NCI-H1930 (cell line): ENCODE measurements at places on chromosomes 16 and 17.

- no peak for DNase-seq
Measured at GRCh38 chr17:51154176-51154575, 817 bp downstream of the NME1 start.

- DNase-seq = no peak
Measured at GRCh38 chr17:8292639-8293395, 2.4 kb downstream of the SLC25A35 start.

DNA sequence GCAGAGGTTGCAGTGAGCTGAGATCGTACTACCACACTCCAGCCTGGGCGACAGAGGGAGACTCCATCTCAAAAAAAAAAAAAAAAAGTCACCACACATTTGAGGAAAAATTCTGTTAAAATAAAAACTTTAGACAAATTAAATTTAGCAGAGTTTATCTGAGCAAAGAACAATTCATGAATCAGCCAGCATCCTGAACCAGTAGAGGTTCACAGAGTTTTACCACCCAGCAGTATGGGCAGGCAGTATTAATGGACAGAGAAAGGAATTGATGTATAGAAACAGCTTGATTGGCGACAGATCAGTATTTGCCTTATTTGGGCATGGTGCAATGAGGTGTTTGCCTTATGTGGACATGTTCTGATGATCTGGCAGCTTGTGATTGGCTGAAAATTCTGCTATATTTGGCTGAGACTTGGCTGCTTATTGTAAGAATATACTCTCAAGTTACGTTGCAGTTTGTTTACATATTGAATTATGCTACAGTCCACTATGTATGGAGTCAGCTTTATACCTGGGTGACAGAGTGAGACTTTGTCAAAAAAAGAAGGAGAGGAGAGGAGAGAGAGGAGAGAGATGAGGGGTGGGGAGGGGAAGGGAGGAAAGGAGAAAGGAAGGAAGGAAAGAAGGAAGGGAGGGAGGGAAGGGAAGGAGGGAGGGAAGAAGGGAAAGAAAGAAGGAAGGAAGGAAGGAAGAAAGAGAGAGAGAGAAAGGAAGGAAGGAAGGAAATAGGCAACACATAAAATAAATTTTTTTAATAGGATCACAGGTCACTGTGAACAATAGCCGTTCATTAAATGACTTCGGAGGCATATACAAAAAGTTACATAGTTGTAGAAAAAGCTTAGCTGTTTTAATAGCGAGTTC lies 14.6 kb downstream of the ABCC3 start:
- DNase-seq = no peak

DNA sequence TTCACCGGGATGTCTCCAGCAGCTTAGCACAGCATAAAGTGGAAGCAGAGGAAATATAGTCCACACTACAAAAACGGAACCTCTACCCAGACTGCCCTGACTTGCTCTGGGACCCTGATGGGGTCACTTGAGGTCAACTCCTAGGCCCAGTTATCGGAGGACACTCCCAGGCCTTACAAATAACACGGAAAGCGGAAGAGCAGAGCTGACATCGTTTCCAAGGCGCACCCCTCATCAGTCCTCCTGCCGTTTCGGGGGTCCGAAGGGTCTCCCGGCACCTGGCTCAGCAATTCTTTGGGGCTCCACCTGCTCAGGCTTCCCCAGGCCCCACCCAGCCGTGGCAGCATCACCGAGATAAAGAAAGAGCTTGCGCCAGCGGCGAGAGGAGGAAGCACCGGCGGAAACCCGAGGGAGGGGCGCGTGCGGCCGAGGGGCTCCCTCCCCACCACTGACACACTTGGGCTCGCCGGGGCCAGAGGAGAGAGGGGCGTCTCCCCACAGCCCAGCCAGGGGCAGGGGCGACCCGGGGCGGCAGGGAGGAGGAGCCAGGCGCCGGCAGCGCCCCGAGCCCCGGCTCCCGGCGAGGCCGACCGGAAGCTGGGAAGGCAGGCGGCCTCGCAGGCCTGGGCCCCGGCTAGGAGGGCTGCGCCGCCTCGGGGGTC lies 727 bp downstream of the CORO7 start:
- no peak for DNase-seq

DNA sequence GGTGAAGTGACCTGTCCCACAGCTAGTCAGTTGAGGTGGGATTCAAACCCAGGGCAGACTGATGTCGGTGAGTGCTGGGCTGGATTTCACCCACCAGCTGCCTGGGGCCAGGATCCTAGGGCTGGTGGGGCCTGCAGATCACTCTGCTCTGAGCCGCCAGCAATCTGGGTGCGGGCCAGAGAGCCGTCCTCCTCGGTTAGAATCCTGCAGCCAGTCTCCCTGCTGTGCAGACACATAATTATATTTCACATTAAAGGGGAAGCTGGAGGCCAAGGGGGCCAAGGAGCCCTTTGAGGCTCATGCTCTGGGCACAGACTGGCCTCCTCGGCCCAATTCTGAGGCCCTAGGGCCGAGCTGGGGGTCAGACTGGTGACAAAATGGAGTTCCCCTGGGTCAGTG lies 996 bp upstream of the KCNJ12 start:
- no peak for DNase-seq

DNA sequence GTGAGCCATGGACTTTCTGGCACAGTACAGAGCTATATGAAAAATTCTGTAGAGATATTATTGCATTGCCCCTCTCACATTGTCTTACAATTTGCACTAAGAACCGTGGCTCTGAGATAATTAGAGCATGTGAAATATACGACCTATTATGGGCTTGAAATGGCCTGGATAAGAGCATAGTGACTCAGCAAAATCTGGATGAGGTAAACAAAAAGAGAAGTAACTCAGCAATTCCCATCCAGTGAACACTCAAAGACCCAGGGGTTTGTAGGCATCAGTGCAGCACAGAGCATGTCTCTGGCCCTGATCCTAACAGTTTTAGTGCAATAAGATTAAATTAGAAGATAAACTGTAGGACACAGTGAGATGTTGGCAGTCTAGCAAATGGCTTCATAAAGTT lies 317.2 kb upstream of the MYOCD start:
- DNase-seq = no peak
